ENCODE measurements at places on chromosomes 1 and 21.

DNA sequence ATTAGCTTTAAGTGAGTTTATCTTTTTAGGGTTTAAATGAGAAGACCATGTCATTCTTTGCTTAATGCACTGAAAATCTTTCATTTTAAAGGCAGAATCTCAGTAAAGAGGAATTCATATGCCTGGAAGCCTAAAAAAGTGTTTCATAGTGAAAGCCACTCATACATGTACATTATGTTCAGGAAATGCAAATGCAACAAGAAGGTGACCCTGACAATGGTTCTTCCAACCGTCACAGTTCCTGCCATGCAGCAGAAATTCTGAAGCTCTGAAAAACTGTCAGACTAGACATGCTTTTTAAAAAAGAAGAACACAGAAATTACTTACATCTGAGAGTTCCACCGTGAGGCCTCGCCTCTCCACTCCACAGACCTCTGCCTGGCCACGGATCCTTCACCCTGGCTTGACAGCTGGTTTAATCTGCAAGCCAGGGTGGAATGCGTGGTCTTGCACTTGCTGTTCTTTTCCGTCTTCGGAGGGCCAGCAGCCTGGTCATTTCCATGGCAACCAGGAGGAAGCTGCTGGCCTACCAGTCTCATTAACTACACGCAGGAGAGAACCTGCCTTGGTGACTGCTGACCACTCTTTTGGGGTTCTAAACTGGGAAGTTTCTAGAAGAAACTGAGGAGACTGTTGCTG lies 41.8 kb upstream of the PAXBP1 start:
- no peak for DNase-seq

GRCh38 chr1:215219372-215219771 lies 136.8 kb downstream of the KCNK2 start:
- DNase-seq = no peak

- no peak for DNase-seq
Measured at GRCh38 chr21:41640748-41641509, 125.9 kb downstream of the RIPK4 start.

- no peak for DNase-seq
Measured at GRCh38 chr1:227424953-227425352, 106.7 kb upstream of the CDC42BPA start.

GRCh38 chr1:16244650-16245285 lies 7.8 kb upstream of the CPLANE2 start:
- DNase-seq = no peak

DNA sequence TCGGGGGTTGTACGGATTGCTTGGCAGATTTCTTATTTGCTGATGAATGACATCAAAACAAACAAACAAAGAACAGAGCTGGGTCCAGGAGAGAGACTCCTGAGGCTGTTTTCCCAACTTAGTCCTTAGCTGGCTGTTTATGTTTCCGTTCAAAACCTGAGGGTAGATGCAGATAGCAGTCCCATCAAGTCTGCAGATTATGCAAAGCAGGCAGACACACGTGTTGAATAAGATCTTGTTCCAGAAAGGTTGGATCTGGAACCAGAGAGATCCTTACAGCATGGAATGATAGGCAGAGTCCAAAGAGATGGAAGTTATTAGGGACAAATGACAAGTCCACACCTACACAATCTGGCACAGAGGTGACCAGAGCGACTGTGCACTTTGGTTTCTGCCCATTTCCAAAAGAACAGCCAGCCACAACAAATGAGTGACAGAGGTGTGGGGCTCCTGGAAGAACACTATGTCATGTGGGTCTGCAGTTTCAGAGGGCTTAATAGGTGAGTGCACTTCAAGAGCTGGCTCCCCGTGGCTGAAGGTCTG lies 65.5 kb downstream of the MAN1C1 start:
- no peak for DNase-seq

DNA sequence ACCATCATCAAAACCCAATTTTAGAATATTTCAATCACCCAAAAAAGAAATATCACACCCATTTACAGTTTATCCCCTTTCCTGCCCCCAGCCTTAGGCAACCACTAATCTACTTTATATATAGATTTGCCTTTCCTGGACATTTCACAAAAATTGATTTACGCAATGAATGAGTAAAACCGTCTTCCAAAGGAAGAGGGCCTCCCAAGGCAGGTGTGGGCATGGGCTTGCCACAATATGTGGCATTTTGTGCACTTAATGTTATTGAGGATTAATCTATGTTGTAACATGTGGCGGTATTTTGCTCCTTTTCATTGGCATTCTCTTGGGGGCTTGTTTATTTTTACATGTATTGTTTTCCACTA lies 11.8 kb upstream of the BMP8B start:
- DNase-seq = no peak

DNA sequence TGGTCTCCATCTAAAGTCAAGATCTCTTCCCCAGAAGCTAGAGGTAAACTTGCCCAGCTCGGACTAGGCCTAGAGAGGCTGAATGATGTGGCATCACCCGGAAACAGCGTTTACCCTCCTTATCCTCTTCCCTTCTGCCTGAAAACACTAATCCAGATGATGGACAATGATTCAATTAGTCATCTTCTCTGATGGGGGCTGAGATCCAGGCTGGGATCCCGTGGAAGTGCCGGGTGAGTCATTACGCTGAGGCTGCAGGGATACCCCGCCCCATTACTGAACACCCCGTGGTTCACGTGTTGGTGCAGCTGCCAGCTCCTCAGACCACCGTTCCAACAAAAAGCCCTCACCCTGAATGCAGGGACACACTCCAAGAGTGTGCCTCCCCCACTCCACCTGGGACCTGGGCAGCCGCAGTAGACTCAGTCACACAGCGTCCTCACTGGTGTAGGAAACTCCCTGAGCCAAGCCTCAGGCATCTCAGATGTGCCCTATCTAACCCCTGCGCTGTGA lies 2.0 kb downstream of the S100A6 start:
- no peak for DNase-seq

GRCh38 chr1:205669341-205670149 lies 10.8 kb downstream of the SLC45A3 start:
- DNase-seq = peak; percentile 54

DNA sequence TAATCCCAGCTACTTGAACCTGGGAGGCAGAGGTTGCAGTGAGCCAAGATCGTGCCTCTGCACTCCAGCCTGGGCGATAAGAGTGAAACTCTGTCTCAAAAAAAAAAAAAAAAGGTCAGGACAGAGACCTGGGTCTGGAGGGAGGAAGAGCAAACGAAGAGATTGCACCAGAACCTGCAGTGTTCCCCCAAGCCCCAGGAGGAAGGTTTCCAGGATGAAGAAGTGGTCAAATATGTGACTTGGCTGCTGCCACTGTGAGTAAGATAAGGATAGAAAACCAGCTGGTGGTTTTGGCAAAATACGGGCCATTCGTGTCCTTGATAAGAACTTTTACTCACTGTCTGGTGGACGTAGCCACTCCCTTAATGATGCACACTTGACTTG lies 42.2 kb downstream of the CLDN14 start:
- DNase-seq = no peak

All from GM12892 (cell line).